ENCODE measurements at places on chromosomes 7 and 10.

DNA sequence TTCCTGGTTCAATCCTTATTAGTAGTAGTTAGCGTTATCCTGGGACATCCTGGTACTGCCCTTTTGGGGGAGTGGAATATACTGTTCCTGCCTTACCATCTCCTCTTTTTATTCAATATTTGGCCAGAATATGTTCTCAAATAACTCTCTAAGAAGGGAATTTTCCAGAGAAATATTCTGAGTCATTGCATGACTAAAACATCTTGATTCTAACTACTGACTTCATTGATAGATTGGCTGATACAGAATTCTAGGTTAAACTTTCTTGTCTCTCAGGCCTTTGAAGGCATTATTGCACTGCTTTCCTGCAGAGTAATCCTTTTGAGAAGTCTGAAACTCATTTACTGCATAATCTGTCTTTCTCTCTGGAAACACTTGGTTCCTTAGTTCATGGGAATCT is 275.5 kb upstream of the DGKB start:
- DNase-seq, result no peak

DNA sequence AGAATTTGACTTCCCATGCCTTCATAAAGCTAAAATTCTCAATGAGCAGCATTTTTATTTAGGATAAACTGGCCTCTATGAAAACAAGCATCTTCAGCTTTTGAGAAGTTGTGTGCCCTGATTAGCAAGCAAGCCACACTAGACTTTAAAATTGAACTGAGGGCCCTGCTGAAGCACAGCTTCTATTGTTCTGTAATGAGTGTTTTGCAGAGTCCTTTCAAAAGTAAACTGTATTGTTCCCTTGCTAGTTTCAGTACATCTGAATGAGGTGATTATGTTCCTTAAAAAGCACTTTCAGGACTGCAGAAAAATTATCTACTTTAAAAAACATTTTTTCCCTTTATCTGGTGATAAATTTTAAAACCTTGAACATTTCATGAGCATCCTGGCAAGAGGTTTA is 113.3 kb upstream of the PRPS1L1 start:
- no peak for DNase-seq

GRCh38 chr10:132443605-132443982 is 46.6 kb downstream of the PWWP2B start:
- DNase-seq, result no peak

GRCh38 chr7:354597-355470 is 64.9 kb downstream of the FOXL3 start:
- DNase-seq, result no peak

GRCh38 chr7:137962875-137963507 is 38.9 kb downstream of the CREB3L2 start:
- no peak for DNase-seq

- no peak for DNase-seq
These were observed 137.1 kb upstream of the NEBL start for GRCh38 chr10:21034241-21034640.

- no peak for DNase-seq
These were observed 166.3 kb downstream of the TNS3 start for GRCh38 chr7:47415318-47416212.

- DNase-seq, result no peak
These were observed 103.5 kb upstream of the CELF2 start for GRCh38 chr10:10914144-10914543.

DNA sequence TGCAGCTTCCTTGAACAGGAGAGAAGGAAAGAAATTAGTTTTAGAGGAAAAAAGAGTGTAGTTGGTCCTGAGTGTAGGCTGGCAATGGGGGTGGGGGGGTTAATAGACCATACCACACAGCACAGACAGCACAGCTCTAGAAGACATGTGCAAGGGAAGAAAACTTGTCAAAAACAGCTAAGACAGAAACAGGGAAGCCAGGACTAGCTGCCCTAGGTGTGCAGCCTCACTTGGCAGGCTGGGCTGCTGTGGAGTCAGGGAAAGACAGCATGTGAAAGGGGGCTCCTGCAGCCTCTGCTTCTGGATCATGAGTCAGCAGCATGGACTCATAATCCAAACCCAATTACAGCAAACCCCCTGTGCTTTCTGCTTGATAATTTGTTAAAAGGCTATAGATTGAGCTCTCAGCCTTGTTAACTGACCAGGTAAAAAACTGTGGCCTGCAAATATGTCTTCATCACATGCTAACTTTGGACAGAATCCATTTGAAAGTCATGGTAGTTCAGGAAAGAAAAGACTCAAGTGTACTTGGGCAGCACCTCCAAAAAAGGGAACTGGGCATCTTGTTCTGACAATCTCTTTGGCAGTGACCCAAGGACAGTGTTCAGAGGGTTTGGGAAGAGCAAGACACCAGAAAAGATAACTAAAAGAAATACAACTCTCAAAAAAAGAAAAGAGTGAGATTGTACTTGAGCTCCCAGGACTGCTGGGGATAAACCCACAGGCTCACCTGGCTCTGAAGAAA is 142.2 kb upstream of the VWC2 start:
- no peak for DNase-seq

DNA sequence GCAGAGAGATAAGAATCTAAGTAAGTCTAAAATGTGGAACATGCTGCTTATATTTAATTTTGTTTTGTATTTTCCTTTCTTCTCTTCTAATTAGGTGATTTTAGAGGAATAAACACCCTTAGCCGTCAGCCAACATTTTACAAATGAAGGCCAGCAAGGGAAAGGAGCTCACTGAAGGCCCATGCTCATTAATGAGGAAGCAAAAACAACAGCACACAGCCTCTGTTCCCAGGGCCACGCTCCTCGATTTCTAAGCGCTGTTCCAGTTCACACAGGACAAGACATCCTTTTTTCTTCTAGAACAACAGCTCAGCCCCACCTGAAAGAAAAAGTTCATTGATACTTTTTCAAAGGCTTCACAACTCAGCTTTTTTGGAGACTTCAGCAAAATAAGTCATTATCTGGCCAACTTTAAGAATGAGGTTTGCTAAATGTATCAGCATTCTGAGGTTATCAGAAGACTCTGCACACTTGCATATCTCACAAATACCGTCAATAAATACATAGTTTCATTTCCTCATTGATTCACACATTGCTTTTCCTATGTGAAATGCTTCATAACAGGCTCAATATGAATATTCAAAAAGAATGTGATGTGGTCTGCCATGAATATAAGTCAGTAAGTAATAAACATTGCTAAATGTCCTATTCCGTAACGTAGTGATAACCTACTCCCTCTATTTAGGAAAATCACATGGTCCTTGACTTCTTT is 34.8 kb upstream of the SFMBT2 start:
- DNase-seq, result no peak

DNA sequence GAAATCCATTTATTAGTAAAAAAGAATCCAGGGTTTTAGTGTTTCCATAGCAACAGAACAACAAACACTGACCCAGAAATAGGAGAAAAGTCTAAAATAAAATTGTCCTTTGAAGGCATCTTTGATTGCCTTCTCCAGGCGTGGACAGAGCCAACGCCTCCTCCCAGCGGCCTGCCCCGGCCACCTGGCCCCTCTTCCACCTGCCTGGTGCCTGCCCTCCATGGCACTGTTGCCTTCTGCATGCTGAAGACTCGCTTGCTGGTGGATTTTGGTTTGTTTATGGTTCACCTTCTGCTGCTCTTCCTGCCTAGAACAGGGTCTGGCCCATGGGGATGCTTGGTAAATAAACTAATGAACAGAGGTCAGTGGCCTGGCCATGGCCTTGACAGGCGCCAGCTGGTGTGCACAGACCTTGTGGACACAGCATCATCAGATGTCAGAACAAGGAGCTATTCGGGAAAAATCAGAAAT is 107.4 kb downstream of the DYNC2I1 start:
- DNase-seq, result no peak

DNA sequence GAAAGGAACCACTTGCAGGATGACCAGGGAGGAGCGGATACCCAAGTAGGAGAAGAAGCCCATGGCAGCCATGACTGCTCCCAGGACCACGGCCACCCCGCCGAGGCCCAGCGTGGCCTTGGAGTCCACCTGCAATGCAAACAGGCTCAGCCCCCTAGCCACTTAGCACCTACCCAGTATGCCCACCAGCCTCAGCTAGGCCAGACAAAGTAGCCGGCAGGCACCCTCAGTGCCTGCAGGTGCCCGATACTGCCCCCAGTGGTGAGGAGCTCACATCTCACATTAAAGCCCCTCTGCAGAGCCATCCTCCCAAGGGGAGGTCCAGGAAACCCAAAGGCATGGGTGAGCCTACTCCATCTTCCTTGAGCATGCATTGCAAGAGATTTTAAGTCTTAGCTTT is 6.6 kb downstream of the NPC1L1 start:
- peak; percentile 43 for DNase-seq

DNA sequence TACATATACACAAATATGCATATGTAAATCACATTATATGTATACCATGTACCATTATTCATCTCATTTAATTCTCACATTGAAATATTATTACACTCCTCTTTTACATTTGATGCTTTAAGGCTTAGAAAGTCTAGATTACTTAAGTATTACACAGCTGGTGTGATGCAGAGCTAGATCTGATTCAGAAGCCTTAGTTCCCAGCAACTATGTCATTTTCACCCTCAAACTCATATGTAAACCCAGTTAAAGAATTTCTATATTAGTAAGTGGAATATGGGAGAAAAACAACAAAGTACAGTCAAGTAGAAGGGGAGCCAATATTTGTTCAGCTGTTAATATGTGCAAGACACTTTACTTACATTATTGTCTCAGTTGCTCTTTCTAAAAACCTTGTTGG is 74.3 kb upstream of the CSTF2T start:
- DNase-seq, result no peak

GRCh38 chr10:63713191-63714144 is 192.3 kb downstream of the REEP3 start:
- peak; percentile 39 for DNase-seq

GRCh38 chr7:95910341-95910740 is 138.0 kb downstream of the DYNC1I1 start:
- DNase-seq, result no peak

- DNase-seq, result peak; percentile 60
These were observed 613 bp downstream of the AP5Z1 start for GRCh38 chr7:4775848-4776623.
